ENCODE measurements at places on chromosomes 7 and 10. TPM values are rescaled to one million over a fixed set of nuclear protein-coding genes. Genes with fewer than 3 reads are reported as not detected.

- DNase-seq = no peak
These were observed 43.1 kb upstream of the GATAD1 start for GRCh38 chr7:92404170-92404614.

GRCh38 chr7:101018271-101019167 lies 1.4 kb upstream of the MUC17 start:
- DNase-seq = no peak

DNA sequence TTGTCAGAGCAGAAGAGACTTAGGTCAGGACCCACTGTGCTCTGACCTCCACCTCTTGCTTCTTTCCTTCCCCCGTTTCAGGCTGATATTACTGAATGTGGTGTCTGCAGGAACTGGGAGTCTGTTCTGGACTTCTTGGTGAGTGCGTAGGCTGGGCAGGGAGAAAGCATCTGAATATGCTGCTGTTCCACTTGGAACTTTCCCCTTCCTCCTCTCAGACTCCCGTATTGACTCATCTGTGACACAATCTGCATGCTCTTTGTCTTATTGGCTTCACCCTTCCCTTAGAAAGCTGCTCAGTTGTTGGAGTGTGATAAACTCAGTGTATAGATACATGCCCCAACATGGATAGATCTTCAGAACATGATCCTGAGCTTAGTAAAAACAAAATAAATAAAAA lies 137.6 kb upstream of the HABP2 start:
- DNase-seq = no peak

The MMD2 gene
- not detected for total RNA-seq

The ELN gene
- total RNA-seq = 0.20 TPM
